ENCODE measurements at places on chromosomes 4 and X.
A peak's percentile ranks its signal among the peaks of the same experiment; 100 is the strongest.

GRCh38 chr4:40987151-40987550 lies 227.2 kb downstream of the APBB2 start:
- no peak for DNase-seq

GRCh38 chrX:45351478-45351877 lies 150.8 kb upstream of the DIPK2B start:
- no peak for DNase-seq

DNA sequence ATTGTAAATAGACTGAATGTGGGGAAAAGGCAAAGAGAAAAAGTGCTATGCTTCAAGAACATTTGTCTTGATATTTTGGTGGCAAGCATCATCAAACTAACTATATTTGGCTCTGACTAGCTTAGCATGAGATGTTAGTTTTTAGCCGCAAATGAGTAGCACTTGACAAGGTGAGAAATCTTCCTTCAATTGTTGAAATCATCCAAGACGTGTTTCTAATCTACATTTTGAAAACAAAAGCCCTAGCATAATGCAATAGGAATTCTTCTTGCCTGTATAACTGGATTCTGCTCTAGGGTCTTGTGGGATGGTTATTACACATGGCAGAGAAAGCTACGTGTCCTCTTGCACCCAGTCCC lies 92.5 kb downstream of the SORBS2 start:
- DNase-seq: no peak

DNA sequence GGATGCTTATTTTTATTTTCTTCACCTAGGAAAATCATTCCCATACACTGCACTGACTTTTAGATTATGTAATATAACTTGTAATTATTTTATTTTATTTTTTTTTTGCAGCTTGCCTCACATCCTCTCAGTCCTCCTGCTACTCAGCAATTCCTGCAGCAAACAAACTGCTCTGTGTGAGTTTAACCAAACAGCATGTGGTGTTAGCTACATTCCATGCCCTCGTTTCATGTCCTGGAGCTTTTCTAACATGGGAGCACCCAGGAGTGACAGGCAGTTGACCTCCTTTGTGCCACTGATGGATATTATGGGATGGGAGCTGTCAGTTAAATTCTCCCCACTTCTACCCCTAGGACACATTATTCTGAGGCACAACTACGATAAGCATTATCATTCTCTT lies 24.8 kb downstream of the CXCL1 start:
- no peak for DNase-seq

GRCh38 chrX:119573840-119574393 lies 446 bp upstream of the UBE2A start:
- DNase-seq: no peak

DNA sequence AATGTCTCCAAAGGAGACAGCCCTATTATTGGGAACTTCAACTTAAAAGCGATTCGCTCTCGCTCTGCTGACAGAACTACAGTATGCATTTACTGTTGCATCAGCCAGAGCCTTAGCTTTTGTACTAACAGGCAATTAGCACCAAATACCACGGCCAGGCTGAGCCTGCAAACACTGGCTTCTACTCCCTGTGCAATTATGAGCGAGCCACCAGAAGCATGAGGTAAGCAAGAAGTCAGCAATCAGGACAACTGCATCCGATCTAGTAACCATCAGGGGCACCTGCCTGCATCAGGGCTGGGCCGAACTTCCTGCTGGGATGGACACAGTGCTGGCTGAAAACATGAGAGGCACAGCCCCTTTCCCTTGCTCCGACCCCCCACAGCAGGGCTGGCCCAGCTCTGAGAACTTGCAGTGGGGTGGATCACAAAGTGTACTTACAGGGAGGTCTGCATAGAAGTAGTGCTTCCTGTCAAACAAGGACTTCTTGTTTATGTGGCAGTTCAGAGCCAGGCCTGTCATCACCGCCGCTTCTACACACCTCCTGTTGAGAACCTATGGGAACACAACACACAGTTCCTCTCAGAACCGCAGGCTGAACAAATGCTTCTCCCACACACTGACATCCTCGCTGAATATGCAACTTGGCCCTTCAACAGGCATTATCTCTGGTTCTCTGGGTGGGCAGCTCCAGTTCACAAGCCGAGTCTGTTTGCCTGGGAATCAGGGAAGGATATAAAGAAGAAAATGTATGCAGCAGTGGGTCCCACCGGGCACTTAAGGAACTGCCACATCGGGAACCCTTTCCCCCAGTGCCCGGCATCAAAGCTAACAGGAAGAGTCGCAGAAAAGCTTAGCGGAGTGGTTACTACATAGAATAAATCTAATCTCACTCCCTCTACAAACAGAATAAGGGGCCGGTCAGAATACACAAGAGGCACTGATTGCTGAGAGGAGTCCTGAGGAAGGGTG lies 41.5 kb downstream of the GATB start:
- no peak for DNase-seq

DNA sequence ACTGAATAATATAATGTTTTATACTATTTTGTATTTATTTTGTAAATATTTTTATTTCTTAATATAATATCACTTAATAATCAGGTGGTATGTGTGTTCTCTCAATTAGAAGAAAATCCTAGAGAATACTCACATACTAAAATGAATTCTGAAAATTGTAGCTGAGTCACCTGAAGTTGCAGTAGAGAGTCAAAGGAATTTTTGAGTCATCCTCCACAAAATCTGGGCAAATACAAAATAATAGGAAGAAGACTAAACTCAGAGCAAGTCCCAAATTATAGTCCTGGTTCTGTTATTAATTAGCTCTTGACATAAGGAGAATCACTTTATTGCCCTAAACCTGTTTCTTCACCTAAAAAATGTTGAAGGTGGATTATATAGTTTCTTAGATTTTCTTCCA lies 57.8 kb downstream of the SPATA4 start:
- no peak for DNase-seq

- no peak for DNase-seq
These were observed 18.6 kb downstream of the AFM start for GRCh38 chr4:73499996-73500765.

- no peak for DNase-seq
These were observed 32.7 kb downstream of the TMEM47 start for GRCh38 chrX:34624416-34624815.

GRCh38 chr4:6325788-6326290 lies 56.2 kb downstream of the WFS1 start:
- no peak for DNase-seq

DNA sequence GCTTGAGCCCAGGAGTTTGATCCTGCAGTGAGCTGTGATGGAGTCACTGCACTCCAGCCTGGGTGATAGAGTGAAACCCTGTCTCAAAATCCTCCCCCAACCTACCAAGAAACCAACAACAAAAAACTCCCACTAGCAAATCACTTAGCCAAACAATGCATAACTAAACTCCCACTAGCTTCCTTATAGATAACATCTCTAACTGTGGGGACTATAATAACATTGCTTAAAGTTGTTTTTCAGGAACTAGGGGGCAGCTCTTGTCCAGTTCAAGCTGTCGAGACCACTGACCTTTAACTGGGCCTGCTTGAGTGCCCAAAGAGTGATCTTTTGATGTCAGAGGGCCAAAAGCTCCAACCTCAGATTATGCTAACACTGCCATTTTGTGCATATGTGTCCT lies 81.7 kb downstream of the FREM3 start:
- no peak for DNase-seq

GRCh38 chr4:183607894-183608293 lies 51.1 kb downstream of the RWDD4 start:
- DNase-seq: no peak

- no peak for DNase-seq
These were observed 1.6 kb upstream of the ARMCX4 start for GRCh38 chrX:101483705-101484104.

DNA sequence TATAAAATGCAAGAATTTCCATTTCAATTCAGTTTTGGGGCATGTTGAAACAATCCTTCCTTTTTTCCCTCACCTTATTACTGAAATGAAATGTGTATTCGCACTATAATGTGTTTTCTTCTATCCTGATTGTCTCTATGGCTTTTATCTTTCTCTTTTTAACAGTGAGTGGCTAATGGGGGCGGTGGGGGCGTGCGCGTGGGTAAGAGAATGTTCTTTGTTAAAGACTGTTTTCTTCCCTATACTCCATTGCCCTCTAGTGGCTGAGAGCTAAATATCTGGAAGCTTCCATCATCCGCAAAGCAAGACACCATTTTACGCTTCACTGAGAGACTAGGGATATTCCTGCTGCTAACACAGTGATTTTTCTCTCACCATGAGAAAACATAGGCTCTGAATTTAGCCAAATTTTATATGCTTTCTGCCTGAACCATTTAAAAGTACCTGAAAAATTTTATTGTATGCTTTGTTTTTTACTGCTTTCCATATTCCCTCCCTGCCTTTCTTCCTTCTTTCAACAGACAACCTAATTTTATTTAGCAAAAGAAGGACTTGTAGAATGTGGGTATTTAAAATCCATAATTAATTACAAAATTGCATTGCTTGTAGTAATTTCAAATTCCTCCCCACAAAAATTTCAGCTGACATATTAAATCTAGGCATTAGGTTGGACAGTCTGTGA lies 194.0 kb downstream of the GASK1B start:
- DNase-seq: peak; percentile 67

- no peak for DNase-seq
These were observed 172.8 kb downstream of the SHROOM3 start for GRCh38 chr4:76607846-76608245.

- DNase-seq: no peak
These were observed 225.1 kb downstream of the NR3C2 start for GRCh38 chr4:148216866-148217814.

GRCh38 chrX:97638621-97639020 lies 754.9 kb downstream of the RPA4 start:
- no peak for DNase-seq

DNA sequence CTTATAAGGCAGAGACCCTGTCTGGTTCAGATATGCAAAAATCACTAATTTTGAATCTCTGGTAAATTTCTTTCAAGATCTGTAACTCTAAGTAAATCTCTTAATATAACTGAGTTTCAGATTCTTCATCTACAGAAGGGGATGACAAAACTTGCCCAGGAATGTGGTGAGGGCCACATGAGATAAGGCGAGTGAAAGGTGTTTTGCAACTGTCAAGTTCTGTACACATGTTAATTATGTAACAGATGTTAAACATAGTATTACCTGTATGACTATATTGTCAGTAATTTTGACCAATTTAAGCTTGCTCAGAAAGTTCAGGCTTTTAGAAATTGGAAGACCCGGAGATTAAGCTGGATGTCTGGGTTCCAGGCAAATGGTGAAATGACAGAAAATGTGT lies 549 bp upstream of the GLRB start:
- no peak for DNase-seq

DNA sequence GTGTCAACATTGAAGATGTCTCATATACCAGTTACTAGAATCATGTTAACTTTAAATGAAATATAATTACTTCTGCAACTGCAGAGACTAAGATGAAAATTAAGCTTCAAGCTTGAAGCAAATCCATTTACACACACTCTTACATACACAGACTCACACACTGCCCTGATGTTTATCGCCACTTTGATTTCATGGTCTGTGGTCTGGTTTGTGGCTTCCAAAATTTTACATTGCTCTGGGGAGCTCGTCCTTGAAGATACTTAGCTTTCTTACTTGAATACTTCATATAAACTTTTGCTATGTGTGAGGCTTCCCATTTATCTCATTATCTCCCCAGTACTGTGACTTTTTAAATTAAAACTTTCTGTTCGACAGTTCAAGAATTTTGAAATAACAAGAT lies 35.8 kb downstream of the ARHGEF38 start:
- DNase-seq: no peak

DNA sequence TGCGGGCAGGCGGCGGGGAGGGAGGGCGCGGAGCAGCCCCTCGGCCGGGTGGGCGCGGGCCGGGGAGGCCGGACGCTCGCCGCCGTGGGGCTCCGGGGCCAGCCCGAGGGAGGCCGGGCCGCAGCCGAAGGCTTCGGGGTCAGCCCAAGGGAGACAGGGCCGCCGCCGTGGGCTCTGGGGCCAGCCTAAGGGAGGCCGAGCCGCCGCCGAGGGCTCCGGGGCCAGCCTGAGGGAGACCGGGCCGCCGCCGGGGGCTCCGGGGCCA lies 251 bp downstream of the KIAA0232 start:
- DNase-seq: no peak

GRCh38 chr4:105369988-105370387 lies 103.9 kb downstream of the PPA2 start:
- DNase-seq: no peak

DNA sequence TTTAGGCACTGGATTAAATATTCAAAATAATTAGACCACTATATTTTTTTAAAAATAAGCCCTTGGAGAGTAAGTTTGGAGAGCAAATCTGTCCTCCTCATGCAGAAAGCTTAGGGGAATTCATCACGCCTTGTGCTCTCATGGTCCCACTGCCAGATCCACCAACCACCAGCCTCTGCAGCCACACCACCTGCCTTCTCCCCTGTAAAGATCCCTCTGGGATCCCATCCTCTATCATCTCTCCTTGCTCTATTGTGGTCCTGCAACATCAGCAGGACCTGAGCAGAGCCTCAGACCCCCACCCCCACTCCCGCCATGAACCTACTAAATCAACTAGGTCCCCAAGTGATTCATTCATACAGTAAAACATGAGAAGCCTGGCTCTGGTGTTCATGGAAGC lies 482.6 kb upstream of the GALNT7 start:
- DNase-seq: no peak

DNA sequence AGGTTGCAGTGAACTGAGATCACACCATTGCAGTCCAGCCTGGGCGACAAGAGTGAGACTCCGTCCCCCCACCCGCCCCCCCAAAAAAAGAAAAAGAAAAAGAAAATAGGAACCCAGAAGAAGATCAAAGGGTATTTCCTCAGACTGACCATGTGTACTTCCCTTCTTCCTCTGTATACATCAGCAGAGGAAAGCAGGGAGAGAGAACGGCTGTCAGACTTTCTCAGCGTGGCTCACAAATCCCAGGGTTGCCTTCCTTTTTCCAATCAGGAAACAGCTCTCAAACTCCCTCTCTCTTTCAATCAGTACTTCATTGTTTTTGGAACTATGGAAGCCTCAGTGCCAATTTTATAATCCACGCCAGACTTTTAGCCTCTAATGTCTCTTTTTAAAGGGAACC lies 59.1 kb downstream of the CHRNA9 start:
- DNase-seq: no peak

GRCh38 chr4:168791376-168791775 lies 218.7 kb downstream of the CBR4 start:
- no peak for DNase-seq
